ENCODE measurements at places on chromosomes 2 and 18.

- no peak for DNase-seq
Observed at GRCh38 chr2:57461624-57462023, 585.0 kb upstream of the VRK2 start.

DNA sequence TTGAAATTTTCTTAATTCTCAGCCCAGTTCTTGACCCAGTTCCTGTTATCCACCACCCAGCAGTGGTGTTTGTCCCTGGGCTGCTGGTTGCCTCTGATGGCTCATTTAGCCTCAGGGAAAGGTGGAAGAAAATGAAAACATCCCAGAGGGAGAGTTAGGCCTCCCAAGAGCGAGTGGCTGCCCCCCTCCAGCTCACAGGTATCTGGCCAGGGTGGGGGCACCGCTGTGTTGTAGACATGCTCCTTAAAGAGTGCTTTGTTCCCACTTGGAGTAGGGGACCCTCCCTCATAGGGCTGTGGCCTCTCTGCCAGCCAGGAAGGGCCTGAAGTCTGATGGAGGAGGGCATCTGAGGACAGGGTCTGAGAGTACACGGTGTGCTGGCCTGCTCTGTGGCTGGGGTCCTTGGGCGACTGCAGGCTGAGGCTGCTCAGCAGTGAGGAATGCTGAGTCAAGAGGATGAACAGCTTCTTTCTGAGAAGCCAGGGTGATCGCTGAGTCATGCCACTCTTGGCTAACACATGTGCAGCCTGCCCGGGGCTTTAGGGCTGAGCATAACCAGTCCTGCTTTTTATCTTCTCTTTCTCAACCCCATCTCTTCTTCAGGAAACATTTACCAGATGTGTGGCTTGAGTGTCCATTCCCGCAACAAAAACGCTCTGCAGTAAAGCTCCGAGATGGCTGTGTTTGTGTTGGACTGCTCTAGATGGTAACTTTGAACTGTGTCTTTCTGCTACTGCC is 72.3 kb downstream of the IL1R2 start:
- peak; percentile 68 for DNase-seq

DNA sequence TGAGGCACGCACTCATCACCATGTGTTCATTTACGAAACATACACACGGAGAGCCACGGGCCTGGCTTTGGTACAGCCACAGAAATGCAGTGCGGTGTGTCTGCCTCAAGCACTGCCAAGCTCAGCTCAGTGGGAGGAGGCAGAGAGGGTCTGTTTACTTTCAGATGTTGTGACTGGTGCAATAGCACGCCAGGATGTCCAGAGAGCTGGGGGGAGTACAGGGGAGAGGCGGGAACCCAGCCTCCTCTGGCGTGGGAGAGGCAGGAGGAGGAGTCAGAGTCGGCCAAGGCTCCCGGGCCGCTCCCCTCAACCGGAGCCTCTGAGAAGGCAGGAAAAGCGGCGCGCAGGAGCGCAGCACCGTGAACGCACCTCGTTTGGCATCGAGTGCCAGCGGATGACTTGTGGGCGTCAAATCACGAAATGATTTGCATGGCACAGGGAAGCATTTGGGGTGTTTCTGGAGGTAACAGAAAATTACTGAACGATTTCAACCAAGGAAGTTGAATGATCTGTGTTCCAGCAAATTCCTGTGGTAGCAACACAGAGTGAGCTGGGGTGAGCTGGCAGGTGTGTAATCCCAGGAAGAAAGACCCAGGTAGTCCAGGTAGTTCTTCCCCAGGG is 143.0 kb downstream of the ZNF516 start:
- peak; percentile 51 for DNase-seq

- DNase-seq = no peak
Observed at GRCh38 chr2:236744281-236744705, 174.7 kb downstream of the ACKR3 start.

GRCh38 chr18:12879840-12880540 is 4.0 kb downstream of the PTPN2 start:
- peak; percentile 17 for DNase-seq

GRCh38 chr18:55237660-55238059 is 278.4 kb upstream of the CCDC68 start:
- no peak for DNase-seq

- no peak for DNase-seq
Observed at GRCh38 chr2:1527153-1527992, 114.1 kb downstream of the TPO start.

- DNase-seq = no peak
Observed at GRCh38 chr18:36314098-36314497, 16.6 kb downstream of the FHOD3 start.

DNA sequence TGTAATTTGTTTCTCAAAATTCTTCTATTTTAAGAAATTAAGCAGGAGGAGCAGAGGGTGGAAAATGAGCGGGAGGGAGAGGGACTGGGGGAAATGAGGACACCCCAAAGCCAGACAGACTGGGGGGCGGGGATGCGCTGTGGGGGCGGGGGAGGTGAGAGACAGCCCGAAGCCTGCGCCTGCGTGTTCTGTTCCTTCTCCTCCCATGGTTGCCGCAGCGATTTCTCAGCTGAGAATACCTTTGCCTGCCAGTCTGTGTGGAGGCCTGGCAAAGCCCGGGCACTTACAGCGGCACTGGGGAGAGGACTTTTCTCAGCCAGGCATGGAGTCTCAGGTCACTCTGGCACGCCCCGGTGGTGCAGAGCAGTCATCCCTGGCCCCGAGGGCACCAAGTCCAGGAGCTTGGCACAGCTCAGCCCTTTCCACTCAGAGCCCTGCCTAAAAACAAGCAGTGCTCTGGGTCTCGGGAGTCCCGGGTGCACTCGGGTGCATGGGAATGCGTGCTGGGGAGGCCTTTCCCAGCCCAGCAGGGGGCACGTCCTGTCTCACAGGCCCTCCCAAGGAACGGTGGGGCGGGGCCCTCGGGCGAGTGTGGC is 289.3 kb upstream of the HS6ST1 start:
- DNase-seq = no peak

GRCh38 chr18:8983195-8983594 is 119.3 kb upstream of the NDUFV2 start:
- DNase-seq = no peak

GRCh38 chr2:113039719-113040118 is 12.9 kb downstream of the IL36B start:
- no peak for DNase-seq

- no peak for DNase-seq
Observed at GRCh38 chr2:71933467-71934319, 214.0 kb downstream of the CYP26B1 start.

GRCh38 chr2:213185147-213185822 is 33.9 kb upstream of the IKZF2 start:
- no peak for DNase-seq

DNA sequence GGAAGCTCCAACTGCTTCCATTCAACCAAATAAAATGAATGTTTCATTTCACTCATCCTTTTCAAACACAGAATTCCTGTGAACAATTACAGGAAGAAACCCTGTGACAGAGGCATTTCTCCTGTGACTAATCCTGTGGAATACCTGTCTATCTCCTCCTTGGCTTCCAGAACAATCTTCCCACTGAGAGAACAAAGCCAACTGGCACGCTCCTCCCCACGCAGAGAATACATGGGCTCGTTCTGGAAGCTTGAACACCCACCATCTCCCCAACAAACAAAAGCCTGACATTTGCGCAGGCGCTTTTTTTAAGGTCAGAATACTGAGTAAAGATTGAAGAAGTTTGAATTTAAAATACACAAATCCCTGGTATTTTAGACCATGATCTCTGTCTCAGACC is 104.7 kb upstream of the SLC66A3 start:
- DNase-seq = no peak

DNA sequence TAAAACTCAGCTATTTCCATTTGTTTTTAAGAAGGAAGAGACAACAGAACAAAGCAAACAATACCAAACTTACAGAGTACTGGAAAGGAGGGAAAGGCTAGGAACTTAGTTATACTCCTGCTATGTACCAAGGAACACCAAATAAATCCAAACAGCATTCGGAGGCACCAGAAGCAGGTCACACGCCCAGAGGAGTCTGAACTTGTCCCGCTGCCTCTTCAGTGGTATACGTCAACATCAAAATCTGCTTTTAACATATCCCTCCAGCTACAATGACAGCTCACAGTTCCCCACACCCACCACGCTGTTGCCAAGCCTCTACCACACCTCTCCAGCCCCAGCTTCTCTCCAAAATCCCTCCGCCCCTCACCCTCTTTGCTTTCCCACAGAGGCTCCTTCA is 17.3 kb downstream of the C2orf76 start:
- DNase-seq = no peak

DNA sequence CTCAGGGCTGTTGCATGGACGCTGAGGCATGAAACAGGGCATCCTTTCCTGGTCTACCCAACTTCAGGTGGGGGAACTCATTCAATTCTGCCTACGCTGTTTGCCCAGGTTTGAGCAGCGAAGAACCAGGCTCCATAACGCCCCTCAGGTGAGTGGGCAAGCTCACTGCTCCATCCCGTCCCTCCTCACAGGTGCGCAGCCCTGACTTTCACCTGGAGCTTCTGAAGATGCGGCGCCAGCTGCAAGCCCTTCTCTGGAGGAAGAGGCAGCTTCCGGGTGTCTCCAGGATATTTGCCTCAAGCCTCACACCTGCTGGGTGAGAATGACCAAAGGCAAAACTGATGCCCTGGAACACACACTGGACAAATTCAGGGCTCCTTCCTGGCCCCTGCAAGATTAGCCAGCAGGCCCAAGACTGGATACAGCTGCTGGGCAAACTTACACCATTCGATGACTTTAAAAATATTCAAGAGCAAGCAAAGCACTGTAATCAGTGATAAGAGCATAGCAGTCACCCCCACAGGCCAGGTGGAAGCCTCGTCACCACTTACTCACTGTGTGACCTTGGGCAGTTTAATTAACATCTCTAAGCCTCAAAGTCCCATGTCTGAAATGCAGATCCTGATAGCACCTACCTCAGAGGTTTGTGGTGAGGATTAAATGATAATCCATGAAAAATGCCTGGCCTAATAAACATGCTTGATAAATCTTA is 97.7 kb downstream of the GYPC start:
- DNase-seq = no peak

DNA sequence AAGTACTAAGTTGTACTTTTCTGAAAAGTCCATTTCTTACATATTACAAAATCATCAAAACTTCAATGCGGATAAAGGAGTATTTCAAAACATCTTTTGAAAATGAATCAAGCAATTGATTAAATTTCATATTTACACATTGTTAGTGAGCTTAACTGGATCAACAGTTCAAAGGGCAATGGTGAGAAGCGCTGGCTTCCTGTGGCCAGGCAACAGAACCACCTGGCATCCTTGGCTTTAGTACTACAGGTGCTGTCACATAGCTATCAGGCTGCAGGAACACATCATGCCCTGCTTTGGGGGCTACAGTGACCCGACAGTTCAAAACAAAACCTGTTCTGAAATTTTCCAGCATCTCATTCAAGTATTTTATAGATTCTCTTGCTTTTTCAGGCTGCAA is 59.2 kb downstream of the SMAD2 start:
- DNase-seq = no peak

GRCh38 chr2:11370377-11371091 is 26.1 kb upstream of the ROCK2 start:
- DNase-seq = no peak

GRCh38 chr18:79396431-79397246 is 909 bp downstream of the NFATC1 start:
- no peak for DNase-seq

DNA sequence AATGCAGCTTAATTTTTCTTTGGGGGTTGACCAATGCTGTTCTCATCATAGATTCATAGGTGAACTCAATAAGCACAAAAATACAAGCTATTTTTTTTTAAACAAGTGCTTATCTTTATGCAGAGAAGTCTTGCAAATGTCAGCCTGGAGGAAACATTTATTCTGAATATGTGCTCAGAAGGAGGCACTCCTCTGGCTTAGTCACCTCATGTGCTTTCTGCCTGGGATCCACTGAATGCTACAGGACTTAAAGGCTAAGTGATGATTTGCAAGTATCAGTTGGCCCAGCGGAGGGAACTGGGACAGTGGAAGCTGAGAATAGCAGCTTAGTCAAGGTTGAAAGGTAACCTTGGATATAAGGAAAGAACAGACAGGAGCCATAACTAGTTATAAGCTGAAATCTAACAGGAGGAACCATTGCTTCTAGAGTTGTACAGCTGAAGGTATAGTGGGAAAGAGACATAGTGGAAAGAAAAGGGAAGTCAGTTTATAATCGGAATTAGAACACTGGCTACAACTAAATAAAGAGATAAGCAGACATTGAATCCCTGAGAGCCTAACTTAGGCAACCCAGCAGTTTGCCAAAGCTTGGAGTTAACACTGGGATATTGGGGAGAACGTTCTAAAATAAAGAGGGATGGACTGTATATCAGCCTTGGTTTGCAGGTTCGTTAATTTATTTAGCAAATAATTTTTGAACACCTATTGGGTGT is 488.7 kb downstream of the SUCLG1 start:
- no peak for DNase-seq

GRCh38 chr2:84779781-84780180 is 101.1 kb downstream of the TRABD2A start:
- DNase-seq = no peak

DNA sequence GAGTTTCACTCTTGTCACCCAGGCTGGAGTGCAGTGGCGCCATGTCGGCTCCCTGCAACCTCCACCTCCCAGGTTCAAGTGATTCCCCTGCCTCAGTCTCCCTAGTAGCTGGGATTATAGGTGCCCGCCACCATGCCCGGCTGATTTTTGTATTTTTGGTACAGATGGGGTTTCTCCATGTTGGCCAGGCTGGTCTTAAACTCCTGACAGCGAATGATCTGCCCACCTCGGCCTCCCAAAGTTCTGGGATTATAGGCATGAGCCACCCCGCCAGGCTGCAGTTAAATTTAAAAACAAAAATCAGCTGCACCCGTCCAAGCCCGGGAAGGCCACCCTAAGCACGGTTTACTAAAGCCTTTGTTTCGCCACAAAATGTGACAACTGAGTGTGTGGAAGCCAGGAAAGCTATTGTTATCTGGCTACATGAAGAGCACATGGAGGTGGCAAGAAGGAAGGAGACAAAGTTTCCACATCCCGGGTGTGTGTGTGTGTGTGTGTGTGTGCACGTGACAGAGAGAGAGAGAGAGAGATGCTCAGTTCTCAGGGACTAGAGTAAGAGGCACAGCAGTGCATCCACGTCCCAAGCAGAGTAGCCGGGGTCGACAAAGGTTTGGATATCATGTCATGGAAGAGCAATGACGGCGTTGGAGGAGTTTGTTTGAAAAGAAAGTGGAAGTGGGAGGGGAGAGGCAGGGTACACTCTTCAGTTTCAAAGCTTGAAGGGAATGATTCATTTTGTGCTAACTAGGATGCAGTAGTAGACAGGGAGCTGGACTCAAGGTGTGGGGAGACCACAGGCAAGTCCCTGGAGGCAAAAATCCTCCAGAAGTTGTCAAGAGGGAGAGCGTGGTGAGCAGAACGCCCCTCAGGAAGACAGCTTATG is 20.1 kb downstream of the INPP5D start:
- DNase-seq = no peak

- DNase-seq = no peak
Observed at GRCh38 chr2:73260338-73260984, 23.8 kb downstream of the FBXO41 start.

GRCh38 chr2:173249661-173250641 is 104.7 kb upstream of the CDCA7 start:
- no peak for DNase-seq

- no peak for DNase-seq
Observed at GRCh38 chr2:59790186-59791003, 763.1 kb downstream of the BCL11A start.

- no peak for DNase-seq
Observed at GRCh38 chr2:146624430-146625160, 1220.2 kb upstream of the ACVR2A start.
